ENCODE measurements at places on chromosomes 11 and 22. TPM values are rescaled to one million over a fixed set of nuclear protein-coding genes. Genes with fewer than 3 reads are reported as not detected.

Gene FERMT3
- total RNA-seq: 0.82 TPM

Gene C11orf21
- total RNA-seq: not detected

Gene SMTNL1
- not detected for total RNA-seq

Gene MAML2
- total RNA-seq: 5.1 TPM

Gene SLC43A3
- total RNA-seq: 0.33 TPM

Gene RAB38
- 1.0 TPM for total RNA-seq

Gene OR8K5
- not detected for total RNA-seq

Gene TNNT3
- total RNA-seq: 0.15 TPM

Gene RFPL2
- total RNA-seq: 0.11 TPM

Gene FLRT1
- total RNA-seq: 0.08 TPM

Gene CREBZF
- total RNA-seq: 27.5 TPM

Gene PTPRCAP
- 0.34 TPM for total RNA-seq

Gene AIFM3
- total RNA-seq: 3.5 TPM

Gene ABCC8
- total RNA-seq: 8.9 TPM

Gene NLRP6
- not detected for total RNA-seq

Gene CHID1
- 75.7 TPM for total RNA-seq

Gene OR52N4
- total RNA-seq: not detected

Gene PIK3IP1
- total RNA-seq: 0.47 TPM

Gene SYT13
- total RNA-seq: 5.9 TPM

Gene KRTAP5-7
- not detected for total RNA-seq

Gene SHANK2
- total RNA-seq: 7.0 TPM

Gene DPAGT1
- total RNA-seq: 38.8 TPM

Gene OR2AG2
- total RNA-seq: 0.05 TPM

Gene C11orf97
- not detected for total RNA-seq

Gene ETS1
- 25.7 TPM for total RNA-seq

Gene FGF3
- not detected for total RNA-seq

Gene SLC22A25
- total RNA-seq: not detected

Gene KCNJ4
- total RNA-seq: 1.2 TPM

Gene TEX12
- total RNA-seq: not detected

Gene FADS2
- total RNA-seq: 396 TPM

Gene PATE4
- total RNA-seq: not detected

Gene RFPL3
- total RNA-seq: not detected

Gene CENPM
- 33.0 TPM for total RNA-seq
